ENCODE measurements at places on chromosomes 11 and 22.
A peak's percentile ranks its signal among the peaks of the same experiment; 100 is the strongest.

- DNase-seq: no peak
Observed at GRCh38 chr11:120832481-120833238, 191.2 kb upstream of the TBCEL start.

DNA sequence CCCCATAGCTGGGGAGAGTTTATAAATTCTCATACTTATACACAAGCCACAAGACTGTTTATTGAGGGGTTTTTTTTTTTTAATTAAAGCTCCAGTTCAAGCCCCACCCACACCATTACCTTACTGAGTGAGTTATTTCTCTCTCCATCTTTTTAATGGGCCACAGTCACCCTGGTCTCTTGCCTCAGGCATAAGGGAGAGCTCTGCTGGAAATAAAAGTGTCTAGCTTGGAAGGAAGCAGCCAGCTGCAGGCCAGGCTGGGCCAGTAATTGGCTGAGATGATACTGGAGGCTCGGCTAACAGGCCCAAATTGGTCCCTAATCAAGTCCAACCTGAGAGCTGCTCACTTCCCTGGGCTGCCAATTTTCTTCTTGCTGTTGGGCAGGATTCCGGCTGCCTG, 174.1 kb downstream of the INSC start:
- DNase-seq: no peak

DNA sequence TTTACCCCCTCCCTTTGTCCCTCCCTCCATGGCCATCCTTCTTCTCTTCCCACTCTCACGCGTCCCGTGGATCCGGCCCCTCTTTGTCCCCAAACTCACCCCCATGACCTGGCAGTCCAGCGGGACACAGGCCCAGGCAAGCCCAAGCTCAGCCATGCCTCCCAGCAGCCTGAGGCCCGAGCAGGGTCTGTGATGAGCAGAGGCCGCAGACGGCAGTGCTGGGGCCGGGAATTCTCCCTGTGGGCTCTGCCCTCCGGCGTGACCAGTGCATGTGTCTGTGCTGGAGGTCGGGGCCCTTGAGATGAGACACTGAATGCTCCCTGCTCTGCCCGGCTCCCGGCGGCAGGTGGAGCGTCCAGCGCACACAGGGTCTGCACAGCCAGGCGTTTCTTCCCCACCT, 237.9 kb downstream of the BRD1 start:
- no peak for DNase-seq

DNA sequence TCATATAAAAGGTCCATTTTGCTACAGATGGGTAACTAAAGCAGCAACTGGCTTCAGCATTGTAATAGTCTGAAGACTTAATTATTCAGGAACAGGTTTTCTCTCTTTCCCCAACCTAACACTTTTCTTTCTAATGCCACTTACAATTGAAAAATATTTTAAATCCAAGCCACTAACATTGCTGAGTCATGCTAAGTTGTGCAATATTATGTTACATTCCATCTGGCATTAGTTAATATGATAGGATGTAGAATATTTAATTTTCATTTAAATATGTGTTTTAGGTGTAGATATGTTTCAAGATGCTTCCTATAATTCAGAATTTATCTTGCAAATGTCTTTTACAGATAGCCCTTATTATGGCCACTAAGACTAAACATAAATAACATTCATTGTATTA, 98.6 kb downstream of the KIF18A start:
- DNase-seq: no peak

GRCh38 chr11:134691985-134692384, 279.9 kb upstream of the B3GAT1 start:
- DNase-seq: no peak

DNA sequence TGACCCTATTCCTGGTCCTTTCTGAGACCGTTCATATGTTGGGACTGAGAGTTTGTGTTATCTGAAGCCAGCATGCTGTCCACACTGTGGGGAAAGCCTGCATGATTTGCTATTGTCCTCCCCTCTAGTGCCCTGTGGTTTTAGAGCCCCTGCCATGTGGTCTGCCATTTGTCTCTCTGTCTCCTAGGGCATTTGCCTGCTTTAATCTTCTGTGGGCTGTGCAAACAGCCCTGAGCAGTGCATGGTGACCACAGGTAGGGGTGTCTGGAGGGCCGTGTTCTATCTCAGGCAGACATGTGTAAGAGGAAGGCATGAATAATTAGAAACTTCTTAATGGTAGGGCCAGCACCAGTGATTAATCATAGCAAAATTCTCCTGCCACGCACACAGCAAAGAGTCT, 23.0 kb downstream of the AMPD3 start:
- no peak for DNase-seq

DNA sequence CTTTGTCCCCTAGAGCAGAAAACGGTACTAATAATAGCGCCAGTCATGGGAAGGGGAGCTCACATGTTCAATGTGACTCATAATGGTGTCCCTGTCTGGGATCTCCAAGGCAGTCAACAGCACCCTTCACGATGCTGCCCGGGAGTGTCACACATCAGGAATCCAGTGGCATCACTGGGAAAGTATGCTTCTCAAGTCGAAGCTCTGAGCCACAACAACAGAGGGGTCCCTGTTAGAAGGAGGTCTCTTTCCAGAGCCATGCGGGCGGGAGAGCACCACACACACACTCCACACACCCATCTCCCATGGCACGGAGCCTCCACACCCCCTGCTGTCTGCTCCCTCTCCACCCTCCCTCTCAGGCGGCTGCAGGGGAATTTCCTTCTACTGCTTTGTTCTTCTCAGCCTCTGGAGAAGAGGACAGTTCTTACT, 119.7 kb downstream of the ETS1 start:
- peak; percentile 51 for DNase-seq

DNA sequence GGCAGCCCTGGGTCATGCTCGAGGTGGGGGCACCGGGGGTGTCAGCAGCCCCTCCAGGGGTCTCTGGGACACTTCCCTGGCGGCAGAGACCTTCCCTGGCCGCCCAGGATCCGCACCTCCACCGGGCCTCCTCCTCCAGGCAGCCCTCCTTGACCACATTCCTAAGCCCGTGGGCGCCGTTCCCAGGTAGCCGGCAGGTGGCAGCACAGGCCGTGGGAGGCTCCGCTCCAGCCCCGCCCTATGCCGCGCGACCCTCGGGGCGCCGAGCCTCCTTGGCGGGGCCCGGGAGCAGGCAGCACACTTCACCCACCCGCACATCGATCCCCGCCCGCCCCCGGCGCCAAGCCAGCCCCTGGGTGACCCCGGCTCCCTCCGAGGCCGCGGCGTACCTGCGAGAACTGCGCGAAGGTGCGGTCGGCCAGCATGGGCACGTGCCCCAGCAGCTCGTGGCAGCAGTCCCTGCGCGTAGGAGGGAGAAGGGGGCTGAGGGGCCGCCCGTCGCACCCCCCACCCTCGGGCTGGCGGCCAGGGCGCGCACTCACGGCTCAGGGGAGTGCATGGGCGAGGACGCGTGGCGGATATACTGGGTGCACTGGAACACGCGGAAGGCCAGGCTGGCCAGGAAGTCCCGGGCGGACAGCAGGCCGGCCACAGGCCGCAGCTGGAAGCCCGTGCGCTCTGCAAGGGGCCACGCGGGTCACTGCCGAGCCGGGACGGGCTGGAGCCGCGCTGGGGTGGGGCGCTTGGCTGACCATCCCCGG, 5.3 kb upstream of the INS start:
- peak; percentile 32 for DNase-seq

GRCh38 chr22:43884600-43885318, 7.1 kb downstream of the PNPLA5 start:
- peak; percentile 31 for DNase-seq

- DNase-seq: no peak
Observed at GRCh38 chr11:36790526-36790925, 192.5 kb upstream of the RAG2 start.

GRCh38 chr11:289712-290620, 1.0 kb downstream of the PGGHG start:
- DNase-seq: no peak

DNA sequence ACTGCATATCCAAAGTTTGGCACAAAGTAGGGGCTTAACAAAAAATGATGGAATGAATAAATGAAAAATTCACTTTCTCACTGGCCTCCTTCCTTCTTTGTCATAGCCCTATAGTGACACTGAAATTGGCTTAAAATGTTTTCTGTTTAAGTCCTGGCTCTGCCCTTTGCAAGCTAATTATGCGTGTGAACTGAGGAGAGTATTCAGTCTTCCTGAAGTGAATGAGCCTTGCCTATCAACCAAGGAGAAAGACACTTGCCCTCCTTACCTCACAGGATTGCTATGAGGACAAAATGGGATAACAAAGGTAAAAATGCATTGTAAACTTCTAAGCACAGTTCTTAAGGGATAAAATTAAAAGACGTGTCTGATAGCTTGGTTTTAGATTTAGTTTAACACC, 729.8 kb upstream of the ANO3 start:
- DNase-seq: no peak

- DNase-seq: no peak
Observed at GRCh38 chr11:112166562-112166961, 610 bp upstream of the TEX12 start.

GRCh38 chr22:44159221-44159620, 21.5 kb upstream of the PARVG start:
- no peak for DNase-seq

DNA sequence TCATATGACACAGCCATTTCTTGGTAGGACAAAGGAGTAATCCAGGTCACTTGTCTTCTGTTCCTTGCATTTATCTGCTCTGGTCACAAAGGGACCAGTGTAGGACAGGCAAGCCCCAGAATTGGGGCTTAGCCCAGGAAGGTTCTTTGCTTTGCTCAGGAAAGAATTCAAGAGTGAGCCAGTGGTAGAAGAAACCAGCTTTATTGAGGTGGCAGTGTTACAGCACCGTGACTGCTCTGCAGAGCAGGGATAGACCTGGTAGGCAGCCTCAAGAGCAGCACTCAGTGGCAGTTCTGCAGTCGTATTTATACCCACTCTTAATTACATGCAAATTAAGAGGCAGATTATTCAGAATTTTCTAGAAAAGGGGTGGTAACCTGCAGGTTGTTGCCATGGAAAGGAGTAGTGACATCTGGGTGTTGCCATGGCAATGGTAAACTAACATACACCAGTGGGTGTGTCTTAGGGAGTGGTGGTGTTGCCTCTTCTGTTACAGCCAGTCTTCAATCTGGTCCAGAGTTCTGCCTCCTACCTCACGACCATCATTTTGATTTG, 84.9 kb upstream of the RAB1B start:
- peak; percentile 57 for DNase-seq

DNA sequence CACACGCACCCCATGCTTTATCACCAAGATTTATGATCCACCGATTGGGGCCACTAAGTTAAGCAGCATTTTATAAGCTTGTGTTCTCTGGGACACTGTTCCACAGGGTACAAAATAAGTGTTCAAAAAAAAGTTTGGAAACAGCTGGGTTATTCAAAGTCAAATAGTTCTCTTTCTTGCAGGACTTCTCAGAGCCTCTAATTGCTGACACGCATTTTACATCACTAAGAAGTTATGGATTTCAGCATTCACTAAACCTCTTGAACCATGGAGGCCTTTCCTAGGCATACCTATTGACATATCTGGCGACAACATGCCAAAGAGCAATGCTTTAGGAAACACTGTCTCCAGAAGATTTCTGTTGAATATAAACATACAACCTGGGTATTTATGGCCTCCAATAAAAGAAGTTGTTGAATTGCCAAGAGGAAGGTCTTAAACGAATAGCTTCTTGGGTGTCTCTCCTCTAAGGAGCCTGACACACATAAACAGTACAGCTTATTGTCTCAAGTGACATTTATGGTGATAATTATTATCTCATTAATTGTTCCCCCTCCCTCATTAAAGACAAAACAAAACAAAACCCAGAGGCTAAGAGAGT, 147.1 kb upstream of the ARHGAP20 start:
- DNase-seq: no peak

- peak; percentile 40 for DNase-seq
Observed at GRCh38 chr11:107929611-107930200, 1.5 kb downstream of the RAB39A start.

All from CD4-positive, alpha-beta T cell treated with Interleukin-1 beta for 1 hour (primary cell).